ENCODE measurements at places on chromosomes 6 and 20.

DNA sequence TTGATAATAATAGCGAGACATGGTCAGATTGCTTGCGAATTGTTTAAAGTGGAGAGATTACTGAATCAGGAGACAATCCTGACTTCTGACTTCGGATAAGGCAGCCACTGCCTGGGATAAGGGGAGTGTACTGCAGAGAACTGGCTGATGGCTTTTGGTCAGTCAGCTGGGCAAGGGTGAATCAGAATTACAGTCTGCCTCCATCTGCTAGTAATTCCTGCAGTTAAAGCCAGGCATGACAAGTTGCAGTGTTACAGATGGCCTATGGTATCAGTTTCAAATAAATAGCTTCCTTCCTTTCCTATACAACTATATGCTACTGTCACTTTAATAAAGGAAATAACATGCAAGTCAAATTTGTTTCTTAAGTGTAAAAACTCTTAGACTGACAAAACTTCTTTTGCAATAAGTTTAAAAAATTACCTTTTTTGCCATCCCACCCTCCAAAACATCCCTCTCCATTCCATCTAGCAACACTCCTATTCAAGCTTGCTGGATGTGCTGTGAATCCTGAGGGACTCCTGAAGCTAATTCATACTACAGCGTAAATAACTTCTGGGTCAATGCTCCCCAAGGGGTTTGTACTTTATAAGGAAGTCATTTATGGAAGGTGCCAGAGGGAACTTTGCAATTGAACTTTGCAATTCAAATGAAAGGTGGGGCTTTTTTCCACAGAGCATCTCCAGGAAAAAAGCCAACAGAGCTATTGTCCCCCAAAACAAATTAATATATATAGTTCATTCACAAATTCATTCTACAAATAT, 245.2 kb downstream of the ADGRB3 start:
- no peak for DNase-seq

GRCh38 chr20:48448666-48449600, 378.9 kb downstream of the PREX1 start:
- DNase-seq, result no peak

DNA sequence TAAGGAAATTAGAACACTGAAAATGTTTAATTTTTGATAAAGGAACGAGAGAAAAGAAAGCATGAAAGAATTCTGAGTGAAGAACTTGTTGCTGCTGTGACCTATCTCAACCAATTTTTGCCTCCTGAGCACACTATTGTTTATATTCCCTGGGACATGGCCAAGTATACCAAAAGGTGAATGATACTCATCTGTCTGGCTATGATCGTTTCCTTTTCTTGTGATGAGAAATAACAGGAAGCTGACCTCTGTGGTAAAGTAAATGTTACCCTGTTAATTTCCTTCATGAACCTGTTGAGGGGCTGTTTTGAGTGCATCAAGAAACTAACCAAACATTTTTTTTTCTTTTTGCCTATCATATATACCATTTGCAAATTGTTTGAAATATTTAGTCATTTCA, 69.1 kb downstream of the FIG4 start:
- no peak for DNase-seq

DNA sequence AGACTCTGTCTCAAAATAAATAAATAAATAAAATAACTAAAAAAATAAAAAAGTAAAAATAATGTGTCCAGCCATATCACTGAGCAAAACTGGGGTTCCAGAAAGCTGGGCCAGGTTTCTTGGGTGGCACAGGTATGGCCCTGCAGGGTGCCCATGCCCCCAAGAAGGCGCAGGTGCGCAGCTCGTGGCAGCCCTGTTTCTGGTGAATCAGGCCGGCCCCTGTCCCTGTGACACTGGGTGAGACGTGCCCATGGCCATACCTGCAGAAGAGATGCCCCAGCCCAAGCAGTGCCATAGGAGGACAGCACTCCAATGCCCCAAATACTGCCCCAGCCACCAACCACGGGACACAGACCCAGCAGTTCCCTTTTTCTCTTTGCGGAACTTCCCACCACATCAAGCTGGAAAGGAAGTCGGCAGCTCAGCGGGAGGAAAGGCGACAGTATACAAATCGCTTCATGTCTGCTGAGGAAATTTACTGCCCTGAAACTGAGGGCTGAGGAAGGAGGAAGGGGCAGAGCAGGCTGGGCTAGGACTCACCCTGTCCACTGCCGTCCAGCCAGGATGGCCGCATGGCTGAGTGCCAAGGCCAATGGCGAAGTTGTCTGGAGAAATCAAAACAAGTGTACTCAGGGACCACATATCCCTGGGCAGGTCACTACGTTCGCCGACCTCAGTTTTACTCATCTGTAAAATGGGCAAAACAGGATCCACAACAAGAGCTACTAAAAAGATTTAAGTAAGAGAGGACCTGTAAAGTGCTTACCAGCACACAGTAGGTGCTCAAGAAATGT, 55.4 kb downstream of the PREX1 start:
- peak; percentile 65 for DNase-seq

GRCh38 chr20:1875762-1876161, 19.4 kb upstream of the SIRPA start:
- DNase-seq, result no peak

- DNase-seq, result no peak
These were observed 19.7 kb downstream of the ACSS2 start for GRCh38 chr20:34896086-34896621.

DNA sequence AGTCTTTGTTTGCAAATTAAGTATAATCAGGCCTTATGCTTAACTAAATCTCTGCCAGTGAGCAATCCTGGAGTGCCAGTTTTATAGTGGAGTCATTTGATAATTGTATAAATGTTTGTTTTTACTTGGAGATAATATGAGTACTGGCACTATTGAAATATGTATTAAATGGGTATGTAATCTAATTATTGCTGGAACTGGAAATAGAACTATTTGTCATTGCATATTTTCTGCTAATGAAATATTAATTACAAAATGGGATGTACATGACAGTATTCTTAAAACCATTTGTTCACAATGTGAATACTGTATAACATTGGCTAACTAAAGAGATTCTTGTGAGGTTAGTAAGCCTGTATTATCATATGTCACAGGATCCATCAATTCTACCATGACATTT, 20.5 kb upstream of the LMBRD1 start:
- DNase-seq, result no peak

- DNase-seq, result no peak
These were observed 451.0 kb upstream of the MARCKS start for GRCh38 chr6:113406048-113406695.

DNA sequence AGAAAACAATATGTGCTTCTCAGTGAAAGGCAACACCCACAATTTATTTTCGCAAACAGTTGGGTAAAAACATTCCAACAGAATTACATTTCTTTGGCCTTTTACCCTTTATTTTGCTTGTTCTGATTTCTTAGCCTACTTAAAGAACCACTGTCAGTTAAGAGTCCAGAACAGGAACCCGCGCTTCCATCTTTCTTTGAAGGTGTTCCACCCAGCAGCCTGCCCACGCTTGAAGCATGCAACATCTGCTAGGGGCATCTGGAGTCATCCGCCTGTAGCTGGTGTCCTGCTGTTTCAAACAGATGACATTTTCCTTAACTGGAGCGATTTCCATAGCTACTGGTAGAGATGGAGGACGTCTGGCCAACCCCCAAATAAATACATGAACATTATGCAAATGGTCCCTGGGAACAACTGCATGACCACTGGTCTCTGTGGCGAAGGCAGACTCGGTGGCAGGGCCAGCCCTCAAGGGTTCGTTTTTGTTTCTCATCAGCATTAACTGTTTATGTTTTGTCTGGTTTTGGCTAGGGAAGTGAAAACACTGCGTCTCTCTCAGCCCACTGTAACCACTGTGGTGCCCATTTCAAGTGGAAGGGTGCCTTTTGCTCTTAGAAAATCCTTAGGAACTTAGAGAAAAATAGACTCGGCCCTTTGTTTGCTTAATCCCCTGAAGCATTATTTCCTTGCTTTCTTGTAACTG, 51.6 kb downstream of the LAMA4 start:
- DNase-seq, result no peak

- no peak for DNase-seq
These were observed 97.6 kb downstream of the ESR1 start for GRCh38 chr6:151905072-151905471.

DNA sequence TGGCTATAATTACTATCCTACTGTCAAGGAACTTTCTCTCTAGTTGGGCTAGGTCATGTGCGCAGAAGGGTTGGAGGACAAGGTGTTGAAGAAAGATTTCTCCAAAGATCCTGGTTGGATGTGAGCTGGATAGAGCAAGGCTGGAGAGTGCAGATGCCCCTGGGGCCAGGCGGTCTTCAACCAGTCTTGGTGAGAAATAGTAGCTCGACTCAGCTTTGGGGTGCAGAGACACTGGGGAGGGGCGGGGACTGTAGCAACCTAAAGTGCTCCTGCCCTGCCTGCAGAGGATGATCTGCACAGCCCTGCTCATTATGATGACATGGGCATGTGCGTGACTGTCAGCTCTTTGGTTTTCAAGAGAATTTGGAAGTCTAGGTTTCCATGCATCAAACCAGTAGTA, 35.9 kb downstream of the PHACTR3 start:
- DNase-seq, result no peak

- peak; percentile 85 for DNase-seq
These were observed 29.5 kb downstream of the MTHFD1L start for GRCh38 chr6:150894935-150895552.

GRCh38 chr6:138655828-138656227, 117.7 kb upstream of the CCDC28A start:
- DNase-seq, result no peak

DNA sequence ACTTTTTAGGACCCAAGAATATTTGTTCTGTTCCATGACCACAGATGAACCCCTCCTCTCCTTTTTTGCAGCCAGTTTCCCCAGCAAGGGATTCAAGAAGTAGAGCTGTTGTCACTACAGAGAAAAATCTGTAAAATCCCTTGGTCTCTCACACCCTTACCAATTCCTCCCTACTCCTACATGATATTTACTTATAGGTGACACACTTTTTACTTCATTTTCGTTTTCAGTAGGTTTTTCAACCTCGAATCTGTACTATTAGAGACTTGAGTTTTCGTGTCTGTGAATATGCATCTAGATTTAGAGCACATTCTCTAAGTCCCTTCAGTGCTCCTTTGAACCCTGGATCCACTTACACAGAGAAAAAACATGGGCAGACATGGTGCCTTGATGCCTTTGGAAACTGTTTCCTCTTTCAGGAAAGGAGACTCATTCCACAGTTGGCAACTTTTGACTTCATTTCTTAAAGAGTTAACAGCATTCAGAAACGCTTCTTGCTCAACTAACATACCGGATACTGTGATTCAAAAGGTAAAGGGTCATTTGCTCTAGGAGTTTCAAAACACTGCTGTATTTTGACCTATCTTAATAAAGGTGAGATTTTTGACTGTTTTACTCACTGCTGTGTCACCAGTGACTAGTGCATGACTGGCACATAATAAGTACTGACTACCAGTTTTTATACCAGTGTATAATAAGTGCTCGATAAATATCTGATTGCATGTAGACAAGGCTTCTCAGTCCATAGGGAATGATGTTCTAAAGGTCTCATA, 50.6 kb downstream of the LAMA4 start:
- no peak for DNase-seq

GRCh38 chr6:17585766-17586490, 14.2 kb upstream of the FAM8A1 start:
- no peak for DNase-seq

DNA sequence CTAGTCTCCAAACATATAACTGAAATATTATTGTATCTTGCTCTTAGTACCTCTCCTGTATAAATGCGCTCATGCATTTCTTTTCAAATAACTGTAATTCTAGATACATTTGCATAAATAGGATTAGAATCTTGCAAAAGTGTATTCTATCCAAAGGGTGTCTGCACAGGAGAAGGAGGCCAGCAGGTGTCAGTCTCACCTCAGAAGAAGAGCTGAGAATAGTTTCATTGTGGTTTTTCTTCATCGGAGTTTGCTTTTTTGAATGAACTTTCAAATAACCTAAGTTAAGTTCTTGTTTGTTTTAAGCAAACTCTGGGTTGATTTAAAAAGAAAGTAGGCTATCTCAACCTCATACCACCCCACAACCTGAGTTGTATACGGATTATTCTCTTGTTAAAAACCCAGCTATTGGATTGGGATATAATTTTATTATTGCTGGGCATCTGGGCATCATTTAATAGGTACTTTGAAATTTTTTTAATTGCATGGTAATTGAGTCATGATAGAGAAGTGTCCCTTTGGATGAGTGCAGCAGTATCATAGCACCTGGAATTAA, 125.0 kb upstream of the MLIP start:
- peak; percentile 76 for DNase-seq

DNA sequence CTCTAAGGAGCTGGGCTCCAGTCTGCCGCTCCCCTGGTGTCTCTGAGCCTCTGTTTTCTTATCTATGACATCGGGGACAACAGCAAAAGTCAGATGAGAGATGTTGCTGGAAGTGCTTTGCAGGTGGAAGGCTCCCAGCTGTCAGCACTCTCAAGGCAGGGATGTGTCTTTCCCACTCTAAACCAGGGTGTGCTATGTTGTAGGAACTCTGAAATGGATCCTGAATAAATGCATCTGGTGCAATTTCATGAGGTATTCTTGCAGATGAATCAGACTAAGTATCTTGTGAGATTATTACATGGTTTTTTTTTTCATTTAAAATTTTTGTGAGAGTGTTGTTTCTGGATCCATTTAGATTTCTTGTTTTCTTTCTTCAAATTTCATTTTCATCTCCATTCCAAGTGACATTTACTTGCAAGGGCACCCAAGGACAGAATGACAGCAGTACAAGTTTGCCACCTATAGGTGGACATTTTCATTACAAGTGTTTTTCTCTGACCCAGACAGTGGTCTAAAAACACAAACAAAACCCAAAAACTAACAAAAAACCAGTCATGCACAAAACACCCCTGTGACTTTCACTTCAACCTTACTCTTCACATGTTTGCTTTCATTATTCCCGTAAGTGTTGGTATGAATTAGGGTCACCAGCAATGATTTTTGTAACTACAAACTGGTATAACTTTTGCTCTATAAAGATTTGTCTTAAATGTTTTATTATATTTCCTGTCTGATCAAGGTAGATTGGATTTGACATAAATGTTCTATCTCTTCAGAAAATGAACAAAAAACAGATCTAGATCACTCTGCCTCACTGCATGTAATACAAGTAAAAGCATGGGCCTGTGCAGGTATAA, 14.7 kb upstream of the SIM1 start:
- no peak for DNase-seq

- DNase-seq, result no peak
These were observed 144.8 kb downstream of the TBC1D7 start for GRCh38 chr6:13183415-13184088.

DNA sequence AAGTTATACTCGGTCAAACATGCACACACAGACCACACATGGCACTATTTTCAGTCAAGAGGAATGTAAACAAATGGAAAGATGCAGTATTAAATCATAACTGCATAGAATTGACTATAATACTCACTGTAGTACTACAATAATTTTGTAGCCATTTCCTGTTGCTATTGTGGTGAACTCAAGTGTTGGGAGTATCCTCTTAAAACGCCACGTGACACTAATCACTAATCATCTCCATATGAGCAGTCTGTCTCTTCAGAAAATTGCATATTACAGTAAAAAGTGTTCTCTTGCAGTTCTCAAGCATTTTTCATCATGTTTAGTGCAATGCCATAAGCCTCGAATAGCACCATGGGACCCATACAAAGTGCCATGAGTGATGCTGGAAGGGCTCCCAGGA, 258.7 kb upstream of the ID4 start:
- no peak for DNase-seq

- DNase-seq, result no peak
These were observed 250.9 kb upstream of the CITED2 start for GRCh38 chr6:139625081-139625939.

- no peak for DNase-seq
These were observed 23.3 kb downstream of the PXT1 start for GRCh38 chr6:36419310-36419709.

- DNase-seq, result no peak
These were observed 15.0 kb downstream of the RNF114 start for GRCh38 chr20:49951151-49951550.

GRCh38 chr20:57175397-57176010, 90.9 kb downstream of the BMP7 start:
- DNase-seq, result no peak
